ENCODE measurements at places on chromosomes 3 and 15.

DNA sequence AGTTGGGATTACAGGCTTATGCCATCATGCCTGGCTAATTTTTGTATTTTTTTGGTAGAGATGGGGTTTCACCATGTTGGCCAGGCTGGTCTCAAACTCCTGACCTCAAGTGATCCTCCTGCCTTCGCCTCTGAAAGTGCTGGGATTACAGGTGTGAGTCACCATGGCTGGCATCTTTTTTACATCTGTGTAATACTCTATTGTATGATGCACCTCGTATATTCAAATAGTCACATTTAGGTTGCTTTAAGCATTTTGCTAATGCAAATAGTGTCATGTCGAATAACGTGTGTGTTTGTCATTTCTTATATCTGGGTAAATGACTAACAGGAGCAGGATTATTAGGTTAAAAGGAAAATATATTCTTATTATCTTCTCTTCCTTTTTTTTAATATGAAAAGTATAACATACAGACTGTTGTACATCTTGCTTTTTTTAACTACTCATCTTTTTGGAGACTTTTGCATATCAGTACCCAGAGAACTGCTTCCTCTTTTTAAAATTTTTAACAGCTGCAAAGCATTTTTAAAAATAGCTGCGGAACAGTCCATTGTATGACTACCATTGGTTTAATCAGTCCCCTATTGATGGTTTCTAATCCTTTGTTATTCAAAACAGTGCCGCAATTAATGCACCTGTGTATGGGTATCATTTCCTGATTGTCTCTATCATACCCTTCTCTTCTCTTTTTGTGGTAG is 13.4 kb downstream of the SCAMP5 start:
- no peak for DNase-seq

DNA sequence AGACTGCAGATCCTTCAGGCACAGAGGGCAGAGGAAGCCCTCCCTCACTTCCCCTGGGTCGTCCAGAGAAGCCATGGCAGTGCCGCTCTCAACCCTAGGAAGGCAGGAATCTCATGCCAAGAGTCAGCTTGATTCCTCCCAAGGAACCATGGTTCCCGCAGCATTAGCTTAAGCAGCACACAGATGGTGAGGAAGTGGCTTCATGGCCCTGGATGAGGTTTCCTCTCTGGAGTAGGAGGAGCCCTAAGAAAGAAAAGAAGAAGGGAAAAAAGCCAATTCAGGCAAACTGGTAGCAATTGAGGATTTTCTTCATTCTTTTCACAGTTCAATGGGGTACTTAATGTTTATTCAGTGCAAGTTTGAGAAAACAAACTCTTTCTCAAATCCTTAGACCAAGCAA is 2.9 kb downstream of the RBSN start:
- no peak for DNase-seq

DNA sequence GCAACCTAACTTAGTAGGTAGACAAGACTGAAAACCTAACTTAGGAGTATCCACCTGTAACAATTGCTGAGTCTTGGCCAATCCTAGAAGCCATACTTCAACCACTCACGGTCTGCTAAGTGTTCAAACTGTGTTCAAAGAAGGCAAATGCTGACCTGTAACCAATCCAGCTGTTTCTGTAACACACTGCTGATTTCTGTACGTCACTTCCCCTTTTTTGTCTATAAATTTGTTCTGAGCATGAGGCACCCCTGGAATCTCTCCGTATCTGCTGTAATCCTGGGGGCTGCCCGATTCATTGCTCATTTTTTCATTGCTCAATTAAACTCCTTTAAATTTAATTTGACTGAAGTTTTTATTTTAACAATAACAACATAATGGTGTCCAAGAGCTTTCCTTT is 451.4 kb upstream of the ATP10A start:
- no peak for DNase-seq

DNA sequence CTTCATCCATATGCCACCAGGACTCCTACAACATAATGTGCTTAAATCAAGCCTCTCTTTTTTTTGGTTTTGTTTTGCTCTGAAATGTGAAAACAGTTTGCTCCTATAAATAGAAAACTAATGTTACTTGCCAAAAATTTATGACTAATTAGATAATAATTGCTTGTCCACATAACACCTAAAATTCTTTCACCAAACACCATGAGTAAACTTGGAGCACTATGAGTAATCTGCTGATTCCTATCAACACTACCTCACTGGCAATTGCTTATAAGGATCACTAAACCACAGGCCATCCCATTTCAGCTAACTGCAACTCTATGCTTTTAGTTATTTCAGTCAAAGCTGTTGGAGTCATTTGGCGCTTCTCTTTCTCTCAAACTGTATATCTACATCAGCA is 252.7 kb downstream of the EPHA3 start:
- DNase-seq = no peak

GRCh38 chr3:99943931-99944761 is 126.5 kb downstream of the CMSS1 start:
- no peak for DNase-seq

GRCh38 chr3:182904164-182904563 is 76.2 kb downstream of the DCUN1D1 start:
- DNase-seq = no peak

GRCh38 chr3:107782054-107782453 is 259.3 kb downstream of the BBX start:
- DNase-seq = no peak

DNA sequence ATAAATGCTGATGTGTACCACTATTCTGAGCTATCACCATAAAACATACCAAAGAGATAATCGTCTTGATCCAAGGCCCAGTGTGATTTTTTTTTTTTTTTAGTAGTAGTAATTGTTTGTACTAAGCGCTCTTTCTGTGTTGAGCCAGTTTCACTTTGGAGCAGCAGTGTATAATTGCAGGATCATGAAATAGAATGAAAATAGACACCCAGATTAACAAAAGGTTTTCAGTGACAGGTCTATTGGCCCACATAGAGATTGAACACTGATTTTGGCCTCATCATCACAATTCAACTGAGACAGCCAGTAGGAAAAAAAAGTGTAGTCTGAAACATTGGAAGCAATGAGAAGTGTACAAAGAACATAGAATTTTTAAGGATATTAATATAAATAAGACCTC is 749.8 kb downstream of the NAALADL2 start:
- no peak for DNase-seq

GRCh38 chr3:196072313-196072712 is 9.6 kb downstream of the TFRC start:
- DNase-seq = no peak

Measured in HFF-Myc (cell line).